ENCODE measurements at places on chromosomes 5 and 9.

DNA sequence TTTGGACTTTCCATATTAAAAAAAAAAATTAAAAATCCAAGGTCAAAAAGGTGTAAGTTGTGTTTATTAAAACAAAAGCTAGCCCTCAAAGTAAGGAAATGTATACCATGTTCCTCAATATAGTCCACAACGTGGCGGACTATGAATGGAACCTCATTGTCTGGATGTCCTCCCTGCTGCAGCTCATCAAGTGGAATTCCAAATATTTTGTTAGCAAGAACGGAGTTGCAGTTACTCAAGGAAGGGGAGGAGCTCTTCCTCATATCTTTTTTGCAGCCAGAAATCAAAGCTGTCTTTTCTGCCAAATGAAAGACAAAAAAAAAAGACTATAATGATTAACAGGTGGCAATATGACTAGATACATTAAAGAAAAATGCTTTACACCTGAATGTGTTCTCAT is 14.0 kb downstream of the FAM13B start:
- no peak for DNase-seq

GRCh38 chr5:114176356-114176755 is 185.5 kb upstream of the KCNN2 start:
- DNase-seq: no peak

- DNase-seq: no peak
Observed at GRCh38 chr9:36092509-36093215, 43.9 kb upstream of the GLIPR2 start.

- DNase-seq: no peak
Observed at GRCh38 chr5:76525956-76526355, 97.2 kb downstream of the F2RL2 start.

DNA sequence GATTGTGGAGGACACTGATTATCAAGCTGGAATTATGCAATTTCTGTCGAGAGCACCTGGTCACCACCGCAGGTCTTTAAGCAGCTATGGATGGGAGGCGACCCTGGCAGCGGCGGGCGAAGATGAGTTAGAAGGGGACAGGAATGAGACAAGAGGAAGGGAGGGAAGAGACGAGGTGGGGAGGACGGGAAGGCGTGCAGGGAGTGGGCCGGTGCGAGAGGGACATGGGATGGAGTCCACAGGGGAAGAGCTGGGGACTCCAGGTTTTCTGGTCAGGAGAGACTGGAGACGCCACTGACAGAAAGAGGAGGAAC is 192.3 kb downstream of the MELK start:
- DNase-seq: no peak

DNA sequence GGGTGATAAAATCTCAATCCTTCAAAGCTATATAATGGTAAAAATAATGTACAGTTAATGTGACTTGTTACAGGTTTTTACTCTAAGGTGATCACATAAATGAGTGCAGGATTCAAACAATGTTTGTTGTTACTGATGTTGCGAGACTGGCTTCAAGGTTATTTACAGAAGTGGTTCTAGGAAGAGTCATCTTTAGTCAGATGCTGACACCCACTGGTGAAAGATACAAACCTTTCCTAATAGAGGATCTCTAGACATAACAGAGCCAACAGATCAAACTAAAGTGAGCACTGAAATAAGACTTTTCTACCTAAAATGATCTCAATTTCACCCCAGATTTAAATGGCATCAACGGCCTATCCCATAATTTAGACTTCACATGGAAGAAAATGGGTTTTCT is 20.2 kb downstream of the ARSB start:
- DNase-seq: no peak

- no peak for DNase-seq
Observed at GRCh38 chr5:82839881-82840280, 237.3 kb downstream of the TMEM167A start.

DNA sequence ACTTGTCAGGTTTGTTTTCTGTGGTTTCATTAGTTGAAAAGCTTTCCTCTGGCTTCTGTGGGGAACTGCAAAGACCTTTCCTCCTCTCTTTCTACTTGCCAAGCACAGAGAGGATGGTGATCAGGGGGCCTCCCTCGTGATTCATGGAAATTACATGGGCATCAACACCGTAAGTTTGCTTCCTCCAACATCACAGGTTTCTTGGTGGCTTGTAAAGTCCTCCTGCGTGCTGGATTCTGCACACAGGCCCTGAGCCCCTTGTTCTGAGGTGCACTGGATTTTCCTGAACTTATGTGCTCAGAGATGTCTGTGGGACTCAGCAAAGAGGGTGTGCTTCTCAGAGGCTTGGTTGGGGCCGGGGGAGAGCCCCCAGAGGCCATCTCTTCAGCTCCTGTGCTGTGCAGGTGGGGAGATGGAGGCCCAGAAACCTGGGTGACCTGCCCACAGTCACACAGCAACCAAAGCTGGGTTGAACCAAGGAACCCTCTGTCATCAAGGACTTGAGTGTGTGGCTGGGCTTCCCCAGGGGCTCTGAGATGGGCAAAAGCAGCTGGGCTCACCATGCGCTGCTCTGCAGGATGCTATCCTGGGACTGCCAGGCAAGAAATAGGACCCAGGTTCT is 36.5 kb downstream of the RGS3 start:
- DNase-seq: no peak

- DNase-seq: no peak
Observed at GRCh38 chr5:56815658-56816545, 553 bp downstream of the MAP3K1 start.

GRCh38 chr5:6462671-6463070 is 14.0 kb downstream of the UBE2QL1 start:
- DNase-seq: no peak

DNA sequence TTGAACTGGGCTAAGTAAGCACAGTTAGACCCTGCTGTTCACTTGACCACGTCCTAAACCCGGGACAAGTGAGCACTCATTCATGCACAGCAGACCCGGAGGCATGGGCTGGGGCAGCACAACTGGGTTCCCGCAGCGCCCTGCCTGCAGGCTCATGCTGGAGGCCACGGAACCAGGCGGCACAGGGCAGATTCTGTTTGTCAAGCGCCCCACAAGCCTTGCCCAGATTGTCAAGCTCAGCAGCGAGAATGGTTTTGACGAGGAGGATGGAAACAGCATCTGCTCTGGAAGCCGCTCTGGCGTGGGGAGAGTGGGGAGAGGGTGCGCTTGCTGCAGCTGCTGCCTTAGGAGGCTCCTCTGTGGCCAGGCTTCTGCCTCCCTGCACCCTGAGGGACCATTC is 32.7 kb downstream of the PRRT1B start:
- no peak for DNase-seq

DNA sequence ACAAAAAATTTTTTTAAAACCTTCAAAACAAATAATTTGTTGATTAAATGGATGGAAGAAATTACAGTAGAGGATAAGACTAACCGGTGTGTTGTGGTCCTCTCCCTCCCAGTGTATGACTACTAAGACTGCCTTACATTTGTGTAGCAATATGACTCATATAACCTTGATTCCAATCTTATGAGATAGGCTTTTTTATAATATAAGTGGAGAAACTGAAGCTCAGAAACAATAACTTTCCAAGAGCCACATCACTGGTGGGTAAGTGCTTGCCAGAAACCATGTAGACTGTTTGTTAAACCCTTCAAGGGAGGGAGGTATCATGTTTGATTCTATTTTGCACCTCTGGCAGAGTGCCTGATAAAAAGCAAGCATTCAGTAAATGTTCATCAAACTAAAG is 47.5 kb downstream of the NLN start:
- DNase-seq: no peak

GRCh38 chr5:160802592-160802991 is 49.4 kb downstream of the ATP10B start:
- no peak for DNase-seq

DNA sequence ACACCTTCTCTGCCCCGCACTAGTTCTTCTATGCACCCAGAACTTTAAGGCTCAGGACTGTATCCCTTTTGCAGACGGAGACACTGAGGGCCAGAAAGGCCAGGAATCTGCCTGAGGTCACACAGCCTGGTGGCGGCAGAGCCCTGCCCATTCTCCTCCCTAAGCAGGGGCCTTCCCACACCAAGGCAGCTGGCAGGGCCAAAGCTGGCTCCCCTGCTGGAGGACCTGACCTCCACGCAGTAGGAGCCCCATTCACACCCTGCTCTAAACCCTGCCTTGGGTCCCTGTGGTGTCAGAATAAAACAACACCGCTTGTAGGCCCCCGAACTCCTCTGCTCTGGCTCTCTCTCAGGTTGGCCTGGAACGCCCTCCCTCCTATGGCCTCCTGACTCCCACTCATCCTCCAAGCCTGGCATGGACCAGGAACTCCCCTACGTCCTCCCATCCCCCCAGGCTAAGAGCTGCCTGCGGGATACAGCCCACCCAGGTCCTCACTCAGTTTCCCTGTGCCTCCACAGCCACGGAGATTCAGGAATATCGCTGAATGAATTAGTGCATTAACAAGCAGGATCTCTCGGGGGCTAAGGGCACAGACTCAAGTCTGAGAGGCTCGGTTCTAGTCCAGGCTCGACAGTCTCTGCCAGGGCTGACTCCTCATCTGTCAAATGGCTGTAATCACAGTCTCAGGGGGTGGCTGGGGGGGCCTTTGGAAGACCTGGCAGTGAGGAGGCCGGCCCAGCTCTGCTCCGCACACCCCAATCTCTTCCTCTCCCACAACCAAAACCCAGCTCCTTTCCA is 2.8 kb downstream of the ST6GALNAC6 start:
- DNase-seq: no peak

- DNase-seq: no peak
Observed at GRCh38 chr5:108143581-108143980, 238.3 kb downstream of the FBXL17 start.
